Left lung (tissue), 14 donors: ENCODE measurements at places on chromosomes 7 and 10. TPM values are rescaled to one million over a fixed set of nuclear protein-coding genes. Genes with fewer than 3 reads are reported as not detected.

The IKZF1 gene
- total RNA-seq: 19.0 TPM

The EBLN1 gene
- total RNA-seq: not detected

GRCh38 chr10:96339956-96340904 is 18.6 kb downstream of the OPALIN start:
- DNase-seq: peak; percentile 52

- no peak for DNase-seq
Observed at GRCh38 chr7:105622106-105622731, 40.9 kb upstream of the EFCAB10 start.

DNA sequence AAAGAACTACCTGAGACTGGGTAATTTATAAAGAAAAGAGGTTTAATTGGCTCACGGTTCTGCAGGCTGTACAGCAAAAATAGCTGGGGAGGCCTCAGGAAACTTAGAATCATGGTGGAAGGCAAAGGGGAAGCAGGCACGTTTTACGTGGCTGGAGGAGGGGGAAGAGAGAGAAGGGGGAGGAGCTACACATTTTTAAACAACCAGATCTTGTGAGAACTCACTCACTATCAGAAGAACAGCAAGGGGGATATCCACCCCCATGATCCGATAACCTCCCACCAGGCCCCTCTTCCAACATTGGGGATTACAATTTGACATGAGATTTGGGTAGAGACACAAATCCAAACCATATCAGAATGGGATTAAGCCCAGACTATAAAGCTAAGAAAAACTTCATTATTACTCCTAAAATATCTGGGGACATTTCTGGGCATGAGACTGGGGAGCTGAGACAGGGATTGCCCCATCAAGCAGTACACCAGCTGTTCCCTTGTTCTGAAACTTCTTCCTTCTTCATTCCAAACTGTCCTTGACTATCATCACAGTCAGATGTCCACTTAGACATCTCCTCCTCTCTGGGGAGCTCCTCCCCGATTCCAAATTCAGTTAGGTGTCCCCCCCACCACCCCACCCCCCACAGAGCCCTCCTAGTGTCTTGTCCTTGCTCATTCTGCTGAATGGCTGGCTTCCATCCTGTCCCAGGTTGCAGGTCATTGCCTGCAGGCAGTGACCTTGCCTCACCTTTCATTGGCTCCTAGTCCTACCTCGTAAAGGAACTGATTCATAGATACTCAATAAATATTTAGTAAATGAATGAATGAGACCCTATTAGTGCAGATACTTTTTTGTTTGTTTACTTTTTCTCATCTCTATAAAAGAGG is 132.6 kb downstream of the EVX1 start:
- DNase-seq: no peak

DNA sequence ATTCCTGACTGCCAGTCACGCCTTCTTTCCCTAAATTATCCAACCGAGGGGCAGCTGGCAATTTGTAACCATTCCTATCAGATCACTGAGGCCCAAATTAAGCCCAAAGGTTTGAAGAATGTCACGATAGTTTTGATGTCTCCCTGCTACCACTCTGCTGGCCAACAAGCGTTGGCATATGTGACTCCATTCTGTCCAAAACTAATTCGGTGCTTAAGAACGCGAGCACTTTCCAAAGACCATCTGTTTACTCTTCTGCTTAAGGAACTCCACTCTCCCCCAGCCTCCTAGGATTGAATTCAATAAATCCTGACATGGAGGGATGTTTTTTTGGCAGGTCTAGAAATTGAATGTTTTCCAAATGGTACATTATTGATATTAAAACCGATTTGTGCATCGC is 131.5 kb upstream of the CTBP2 start:
- no peak for DNase-seq

DNA sequence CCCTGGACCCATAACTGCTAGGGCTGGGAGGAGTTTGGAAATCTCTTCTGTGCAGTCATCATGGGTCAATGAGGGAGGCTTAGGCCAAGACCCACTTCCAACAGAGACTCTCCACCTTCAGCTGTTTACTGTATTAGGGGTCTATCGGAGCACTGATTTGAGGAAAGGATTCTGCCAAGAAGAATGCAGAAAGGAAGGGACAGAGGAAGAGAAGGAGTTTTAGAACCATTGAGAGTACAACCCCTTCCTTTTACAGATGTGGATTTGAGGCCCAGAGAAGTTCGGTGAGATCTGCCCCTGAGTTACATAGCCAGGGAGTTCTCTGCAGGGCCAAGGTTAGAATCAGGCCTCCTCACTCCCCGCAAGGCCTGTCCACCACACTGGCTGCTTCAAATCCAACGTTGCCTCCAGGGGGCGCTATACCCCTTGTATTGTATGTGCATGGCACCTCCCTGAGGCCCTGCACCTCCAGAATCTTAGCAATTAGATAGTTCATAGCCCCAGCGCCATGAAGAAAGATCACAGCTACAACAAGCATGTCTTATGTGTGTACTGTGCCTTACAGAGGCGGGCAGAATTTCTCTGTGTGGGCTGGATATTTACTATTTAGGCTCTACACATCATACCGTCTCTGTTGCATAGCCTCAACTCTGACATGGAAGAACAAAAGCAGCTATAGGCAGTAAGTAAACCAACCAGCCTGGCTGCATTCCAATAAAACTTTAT is 246.8 kb downstream of the SKIDA1 start:
- peak; percentile 91 for DNase-seq
